Stimulated activated CD4-positive, alpha-beta T cell treated with anti-CD3 and anti-CD28 coated beads, Interleukin-2, amount 100 ng/mL, for 24 hours (primary cell): ENCODE measurements at places on chromosomes 7 and 10.

DNA sequence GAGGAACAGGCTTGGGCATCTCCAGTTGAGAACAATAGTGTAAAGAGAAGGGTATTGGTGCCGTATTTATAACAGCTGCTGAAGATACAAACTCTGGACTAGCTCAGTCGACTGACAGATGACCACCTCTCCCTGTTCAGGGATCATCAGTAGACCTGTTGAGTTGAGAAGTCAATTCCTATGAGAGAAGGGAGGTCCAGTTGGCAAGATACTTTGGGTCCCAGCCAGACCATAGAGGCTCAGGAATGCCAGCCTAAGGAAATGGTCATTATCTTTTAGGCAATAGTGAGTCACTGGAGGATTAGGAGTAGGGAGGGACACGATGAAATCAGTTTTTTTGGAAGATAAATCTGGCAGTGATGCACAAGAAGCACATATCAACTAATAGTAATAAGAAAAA lies 202.9 kb downstream of the TRIL start:
- DNase-seq: no peak

DNA sequence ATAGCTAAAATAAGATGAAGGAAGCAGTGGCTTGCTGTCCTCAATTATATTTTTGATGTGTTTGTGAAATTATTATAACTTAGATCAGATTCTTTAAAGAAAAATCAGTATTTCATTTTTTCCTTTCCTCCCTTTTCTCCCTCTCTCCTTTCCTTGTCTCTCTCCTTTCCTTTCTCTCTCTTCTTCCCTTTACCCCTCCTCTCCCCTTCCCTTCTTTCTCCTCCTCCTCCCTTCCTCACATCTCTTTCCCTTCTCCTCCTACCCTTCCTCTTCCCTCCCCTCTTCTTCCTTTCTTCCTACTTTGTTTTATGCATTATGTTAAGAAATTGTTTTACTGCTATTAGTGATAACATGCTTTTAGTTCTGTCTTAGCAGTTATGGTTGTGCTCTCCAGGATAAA lies 171.5 kb downstream of the ADK start:
- no peak for DNase-seq

GRCh38 chr10:1467334-1468076 lies 269.8 kb downstream of the ADARB2 start:
- no peak for DNase-seq

GRCh38 chr7:158266817-158267741 lies 320.5 kb downstream of the PTPRN2 start:
- DNase-seq: no peak

DNA sequence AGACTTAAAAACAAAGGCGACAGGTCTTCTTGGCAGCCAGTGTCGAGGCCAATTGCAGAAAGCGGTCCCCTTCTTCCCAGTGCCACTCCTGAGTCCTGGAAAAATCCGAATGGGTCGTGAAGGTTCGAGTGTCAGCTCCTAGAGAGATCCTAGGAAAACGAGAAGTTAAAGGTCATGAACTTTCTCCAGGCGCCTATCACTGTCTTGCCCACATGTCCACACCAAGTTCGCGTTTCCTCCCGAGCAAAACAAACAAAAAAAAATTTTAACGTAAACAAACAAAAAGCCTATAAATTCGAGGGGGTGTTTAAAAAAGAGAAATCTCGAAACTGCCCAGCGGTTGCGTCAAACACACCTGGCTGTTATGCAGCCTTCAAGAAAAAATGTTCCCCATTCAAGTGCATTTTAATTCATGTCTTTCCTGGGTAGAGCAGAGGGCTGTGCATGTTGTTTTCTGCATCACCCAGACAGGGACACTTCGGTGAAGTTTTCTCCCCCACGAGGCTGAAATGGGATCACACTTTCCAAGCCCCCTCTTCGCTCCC lies 1.5 kb downstream of the ARHGAP21 start:
- no peak for DNase-seq

- DNase-seq: peak; percentile 33
These were observed 30.6 kb upstream of the PFKFB3 start for GRCh38 chr10:6171881-6172695.

GRCh38 chr7:151225948-151226510 lies 976 bp downstream of the ABCF2 start:
- no peak for DNase-seq

DNA sequence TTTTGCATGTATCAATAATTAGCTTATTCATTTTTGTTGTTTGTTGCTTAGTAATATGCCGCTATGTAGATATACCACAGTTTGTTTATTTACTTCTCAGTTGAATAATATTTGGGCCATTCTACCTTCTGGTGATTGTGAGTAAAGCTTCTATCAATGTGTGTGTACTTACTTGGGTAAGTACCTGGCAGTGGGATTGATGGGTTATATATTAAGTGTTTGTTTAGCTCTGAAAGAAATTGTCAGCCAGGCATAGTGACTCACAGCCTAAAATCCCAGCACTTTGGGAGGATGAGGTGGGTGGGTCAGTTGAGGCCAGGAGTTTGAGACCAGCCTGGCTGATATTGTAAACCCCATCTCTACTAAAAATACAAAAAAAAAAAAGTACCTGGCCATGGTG lies 975.7 kb upstream of the MBL2 start:
- no peak for DNase-seq

DNA sequence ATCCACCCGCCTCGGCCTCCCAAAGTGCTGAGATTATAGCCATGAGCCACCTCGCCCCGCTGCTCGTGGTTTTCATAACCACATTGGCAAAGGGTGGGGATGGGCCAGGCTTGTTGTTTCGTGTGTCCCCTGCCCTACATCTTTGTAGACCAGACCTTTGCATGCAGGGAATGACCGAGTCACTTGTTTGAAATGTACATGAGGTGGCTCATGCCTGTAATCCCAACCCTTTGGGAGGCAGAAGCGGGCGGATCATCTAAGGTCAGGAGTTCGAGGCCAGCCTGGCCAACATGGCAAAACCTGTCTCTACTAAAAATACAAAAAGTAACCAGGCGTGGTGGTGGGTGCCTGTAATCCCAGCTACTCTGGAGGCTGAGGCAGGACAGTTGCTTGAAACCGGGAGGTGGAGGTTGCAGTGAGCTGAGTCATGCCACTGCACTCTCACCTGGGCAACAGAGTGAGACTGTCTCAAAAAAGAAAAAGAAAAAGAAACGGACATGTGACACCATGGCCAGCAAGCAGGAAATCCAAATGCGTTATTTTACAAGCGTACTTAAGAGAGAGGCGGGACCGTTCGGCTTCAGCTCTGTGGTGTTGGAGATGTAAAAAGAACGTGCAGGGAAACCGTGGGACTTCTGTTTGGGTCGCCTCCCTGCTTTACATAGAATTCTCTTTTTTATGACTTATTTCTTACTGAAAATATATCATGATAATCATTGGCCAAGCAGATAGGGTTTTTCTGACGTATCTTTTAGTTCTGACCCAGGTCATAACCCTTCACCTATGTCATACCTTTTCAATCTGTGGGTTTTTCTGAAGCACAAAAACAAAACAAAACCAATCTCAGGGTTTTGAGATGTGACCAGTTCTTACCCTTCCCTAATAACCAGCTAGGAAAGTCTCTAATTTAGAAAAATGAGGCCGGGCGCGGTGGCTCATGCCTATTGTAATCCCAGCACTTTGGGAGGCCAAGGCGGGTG lies 45.1 kb downstream of the WIPI2 start:
- no peak for DNase-seq

- no peak for DNase-seq
These were observed 172.2 kb downstream of the SLIT1 start for GRCh38 chr10:97013568-97013967.

DNA sequence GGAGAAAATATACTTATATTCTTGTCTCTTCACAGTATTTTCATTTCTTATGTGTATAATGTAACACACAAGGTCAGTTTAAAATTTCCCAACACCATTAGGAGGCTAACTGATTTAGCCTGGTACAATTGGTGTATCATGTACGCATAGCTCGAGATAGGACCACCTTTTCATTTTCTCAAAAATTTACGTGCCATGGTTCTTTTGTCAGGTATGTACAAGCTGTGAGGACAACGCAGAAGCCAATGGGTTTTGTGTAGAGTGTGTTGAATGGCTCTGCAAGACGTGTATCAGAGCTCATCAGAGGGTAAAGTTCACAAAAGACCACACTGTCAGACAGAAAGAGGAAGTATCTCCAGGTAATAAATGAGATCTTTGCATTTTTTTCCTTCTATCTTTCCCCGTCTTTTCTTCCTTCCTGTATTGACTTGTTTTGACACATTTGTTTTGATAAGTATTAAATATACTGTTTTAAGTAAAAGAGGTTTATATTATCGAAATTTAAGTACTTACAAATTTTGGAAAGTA lies 55.0 kb downstream of the TRIM24 start:
- no peak for DNase-seq

GRCh38 chr7:42606193-42606905 lies 305.5 kb downstream of the C7orf25 start:
- DNase-seq: no peak

- no peak for DNase-seq
These were observed 111.6 kb downstream of the C10orf90 start for GRCh38 chr10:126558881-126559280.

DNA sequence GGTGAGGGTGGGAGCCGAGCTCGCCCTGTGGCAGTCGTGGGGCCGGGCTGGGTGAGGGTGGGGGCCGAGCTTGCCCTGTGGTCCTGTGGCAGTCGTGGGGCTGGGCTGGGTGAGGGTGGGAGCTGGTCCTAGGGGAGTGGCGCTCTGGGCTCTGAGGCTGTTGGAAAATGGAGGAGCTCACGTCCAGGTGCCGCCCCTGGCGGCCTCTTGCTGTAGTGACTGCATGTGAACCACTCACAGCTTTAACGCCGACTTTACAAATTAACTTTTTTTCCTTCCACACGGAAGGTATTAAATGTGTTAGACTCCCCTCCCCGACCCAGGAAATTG lies 312.6 kb downstream of the WDR37 start:
- peak; percentile 42 for DNase-seq

DNA sequence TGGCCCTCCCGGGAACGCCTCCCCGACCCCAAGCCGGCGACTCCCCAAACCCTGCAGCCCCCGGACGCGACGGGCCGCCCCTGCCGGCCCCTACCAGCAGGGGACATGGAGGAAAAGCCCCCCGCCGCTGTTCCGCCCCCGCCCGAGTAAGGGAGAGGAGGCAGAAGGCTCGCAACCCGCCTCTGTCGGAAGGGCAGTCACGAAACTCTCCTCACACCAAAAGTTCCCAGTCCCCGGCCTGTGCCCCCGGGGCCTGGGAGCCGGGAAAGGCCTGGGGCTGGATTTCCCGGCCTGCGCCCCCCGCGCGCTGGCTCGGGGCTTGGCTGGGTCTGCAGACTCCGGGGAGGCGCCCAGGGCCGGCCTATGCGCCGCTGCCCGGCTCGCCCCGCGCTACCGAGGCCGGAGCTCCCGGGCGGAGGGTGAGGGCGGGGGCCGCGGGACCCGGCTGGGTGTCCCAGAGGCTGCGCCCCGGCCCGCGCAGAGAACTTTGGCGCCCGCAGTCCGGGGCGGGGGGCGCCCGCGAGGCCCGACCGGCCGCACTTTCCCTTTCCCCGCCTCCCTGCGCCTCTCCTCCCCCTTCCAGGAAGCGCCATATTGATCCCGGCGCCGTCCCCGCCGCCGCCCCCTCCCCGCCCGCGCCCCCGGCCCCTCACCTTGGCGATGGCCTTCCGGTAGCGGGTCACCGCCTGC lies 728 bp downstream of the PARD3 start:
- DNase-seq: peak; percentile 16

- no peak for DNase-seq
These were observed 38.8 kb downstream of the R3HCC1L start for GRCh38 chr10:98173260-98173659.

- no peak for DNase-seq
These were observed 4.5 kb downstream of the RSU1 start for GRCh38 chr10:16812676-16813075.

GRCh38 chr7:138978541-138979184 lies 2.5 kb downstream of the KIAA1549 start:
- no peak for DNase-seq

GRCh38 chr10:62996925-62997324 lies 136.2 kb upstream of the NRBF2 start:
- DNase-seq: no peak

GRCh38 chr7:117320523-117320922 lies 2.3 kb downstream of the WNT2 start:
- no peak for DNase-seq

GRCh38 chr7:66542528-66543269 lies 86.0 kb upstream of the KCTD7 start:
- DNase-seq: no peak

GRCh38 chr10:118957966-118958365 lies 71.5 kb upstream of the NANOS1 start:
- DNase-seq: no peak

GRCh38 chr7:12103948-12104347 lies 107.1 kb upstream of the TMEM106B start:
- no peak for DNase-seq

DNA sequence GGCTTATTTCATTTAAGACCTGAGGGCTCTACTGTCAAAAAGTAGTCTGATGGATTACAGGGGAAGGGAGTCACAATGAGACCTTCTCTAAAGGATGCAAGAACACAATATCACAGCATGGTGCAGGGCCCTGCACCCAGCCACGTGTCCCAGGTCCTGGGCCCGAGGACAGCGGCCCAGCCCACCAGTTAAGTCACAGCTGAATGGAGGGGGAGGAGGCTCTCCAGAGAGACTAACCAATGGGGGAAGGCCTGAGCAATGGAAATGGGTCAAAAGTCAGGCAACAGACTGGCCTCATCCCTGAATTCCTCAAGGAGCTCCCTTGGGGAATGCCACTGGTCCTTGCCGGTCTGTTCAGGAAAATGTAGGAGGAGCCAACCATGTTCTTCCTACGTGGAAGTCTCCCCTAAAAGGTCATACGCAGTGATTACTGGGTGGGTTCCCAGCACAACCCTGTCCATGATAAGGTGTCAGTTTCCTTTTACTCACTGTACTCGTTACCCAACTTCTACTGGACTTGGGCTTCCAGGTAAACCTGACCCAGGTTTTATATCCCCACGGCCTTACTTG lies 28.3 kb downstream of the CCDC3 start:
- DNase-seq: no peak

GRCh38 chr10:95755511-95756004 lies 405 bp upstream of the ENTPD1 start:
- no peak for DNase-seq

- DNase-seq: no peak
These were observed 23.0 kb downstream of the JCAD start for GRCh38 chr10:30036341-30036740.

DNA sequence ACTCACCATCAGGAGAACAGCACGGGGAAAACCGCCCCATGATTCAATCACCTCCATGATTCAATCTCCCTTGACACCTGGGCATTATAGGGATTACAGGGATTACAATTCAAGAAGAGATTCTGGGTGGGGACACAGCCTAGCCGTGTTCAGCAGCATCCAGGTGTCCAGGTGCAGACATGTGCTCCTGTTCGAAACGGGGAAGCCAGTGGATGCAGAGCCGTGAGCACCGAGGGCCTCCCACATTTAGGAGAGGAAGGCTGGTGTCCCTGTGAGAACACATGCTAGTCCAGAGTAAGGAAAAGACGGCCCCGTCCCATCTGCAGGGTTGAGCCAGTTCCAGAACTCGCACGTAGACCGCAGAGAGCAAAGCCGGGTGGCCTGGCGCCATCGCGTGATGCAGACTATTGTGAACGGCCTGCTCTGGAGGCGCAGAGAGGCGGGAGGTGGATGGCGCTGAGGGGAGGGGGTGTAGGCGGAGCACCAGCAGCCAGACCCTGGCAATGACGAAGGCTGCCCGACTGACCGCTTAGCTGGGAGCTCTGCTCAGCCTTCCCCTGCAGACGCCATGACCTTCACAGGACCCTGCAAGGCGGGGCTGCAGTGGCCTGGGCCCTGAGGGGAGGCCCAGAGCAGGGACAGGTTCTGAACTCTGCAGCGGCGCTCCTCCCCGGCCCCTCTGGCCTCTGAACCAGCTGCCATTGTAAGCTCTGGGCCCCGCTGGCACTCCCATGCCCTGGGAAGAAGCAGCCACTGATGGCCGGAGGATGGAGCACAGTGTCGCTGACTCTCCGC lies 141.6 kb upstream of the TCERG1L start:
- DNase-seq: no peak

GRCh38 chr7:100492738-100493475 lies 9.2 kb downstream of the NYAP1 start:
- DNase-seq: no peak
